GM12878 (cell line): ENCODE measurements at places on chromosomes 2 and 18.

DNA sequence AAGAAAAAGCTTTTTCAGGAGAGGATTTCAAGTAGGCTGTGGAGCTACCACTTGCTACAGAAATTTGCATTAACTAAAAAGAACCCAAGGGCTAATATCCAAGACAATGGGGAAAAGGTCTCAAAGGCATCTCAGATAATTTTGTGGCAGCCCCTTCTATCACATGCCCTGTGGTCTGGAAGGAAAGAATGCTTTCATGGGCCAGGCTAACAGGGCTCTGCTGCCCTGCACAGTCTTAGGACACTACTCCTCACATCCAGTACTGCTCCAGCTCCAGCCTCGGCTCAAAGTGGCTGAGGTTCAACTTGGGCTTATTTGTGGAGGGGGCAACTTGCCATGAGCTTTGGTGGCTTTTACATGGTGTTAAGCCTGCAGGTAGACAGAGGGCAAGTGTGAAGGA is 1150.3 kb downstream of the CNTNAP5 start:
- no peak for DNase-seq

DNA sequence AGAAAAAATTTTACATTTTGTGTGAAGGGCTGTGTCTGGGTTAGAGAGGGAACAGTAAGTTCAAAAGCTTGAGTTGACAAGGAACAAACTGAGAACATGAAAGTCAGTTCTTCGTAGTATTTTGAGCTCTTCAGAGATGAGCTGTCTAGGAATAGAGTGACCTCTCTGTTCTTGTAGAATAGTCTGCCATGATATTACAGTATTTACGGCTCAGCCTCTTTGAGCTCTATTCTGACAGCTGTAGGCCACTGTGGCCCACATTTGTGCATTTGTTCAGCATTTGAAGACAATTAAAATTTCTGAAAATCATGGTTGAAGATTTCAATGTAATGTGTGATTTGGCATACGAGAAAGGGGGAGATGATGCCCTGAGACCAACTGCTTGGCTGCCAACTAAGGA is 172.8 kb downstream of the MGAT5 start:
- DNase-seq: no peak

GRCh38 chr2:240567872-240568677 is at the start of gene RNPEPL1:
RNPEPL1 (plus strand) TSS chr2:240568484; CDS start chr2:240568587, 103 bp downstream.
- DNase-seq: no peak

DNA sequence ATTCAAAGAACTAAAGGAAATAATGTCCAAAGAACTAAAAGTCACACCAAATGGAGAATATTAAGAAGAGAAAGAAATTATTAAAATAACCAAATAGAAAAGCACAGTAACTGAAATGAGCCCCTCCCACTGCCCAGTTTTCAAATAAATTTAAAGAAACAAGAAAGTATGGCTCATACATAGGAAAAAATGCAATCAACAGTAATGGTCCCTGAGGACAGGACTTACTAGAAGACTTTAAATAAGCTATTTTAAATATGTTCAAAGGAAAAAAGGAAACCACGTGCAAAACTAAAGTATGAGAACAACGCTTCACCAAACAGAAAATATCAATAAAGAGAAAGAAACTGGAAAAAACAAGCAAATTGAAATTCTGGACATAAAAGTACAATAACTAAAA is 58.9 kb downstream of the TMEM131 start:
- DNase-seq: no peak

DNA sequence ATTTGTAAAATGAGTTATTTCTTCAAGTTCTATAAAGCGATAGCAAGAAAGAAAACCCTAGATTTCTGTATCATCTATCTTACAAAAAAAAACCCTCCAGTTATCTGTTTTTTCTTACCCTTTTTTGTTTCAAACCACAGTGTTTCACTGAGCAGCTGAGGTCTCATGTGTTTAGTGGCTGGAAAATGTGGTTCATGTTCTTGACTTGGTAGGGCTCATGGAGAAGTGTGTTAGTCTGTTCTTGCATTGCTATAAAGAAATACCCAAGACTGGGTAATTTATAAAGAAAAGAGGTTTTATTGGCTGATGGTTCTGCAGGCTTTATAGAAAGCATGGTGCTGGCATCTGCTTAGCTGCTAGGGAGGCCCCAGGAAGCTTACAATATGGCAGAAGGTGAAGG is 147.3 kb upstream of the NABP1 start:
- DNase-seq: no peak

DNA sequence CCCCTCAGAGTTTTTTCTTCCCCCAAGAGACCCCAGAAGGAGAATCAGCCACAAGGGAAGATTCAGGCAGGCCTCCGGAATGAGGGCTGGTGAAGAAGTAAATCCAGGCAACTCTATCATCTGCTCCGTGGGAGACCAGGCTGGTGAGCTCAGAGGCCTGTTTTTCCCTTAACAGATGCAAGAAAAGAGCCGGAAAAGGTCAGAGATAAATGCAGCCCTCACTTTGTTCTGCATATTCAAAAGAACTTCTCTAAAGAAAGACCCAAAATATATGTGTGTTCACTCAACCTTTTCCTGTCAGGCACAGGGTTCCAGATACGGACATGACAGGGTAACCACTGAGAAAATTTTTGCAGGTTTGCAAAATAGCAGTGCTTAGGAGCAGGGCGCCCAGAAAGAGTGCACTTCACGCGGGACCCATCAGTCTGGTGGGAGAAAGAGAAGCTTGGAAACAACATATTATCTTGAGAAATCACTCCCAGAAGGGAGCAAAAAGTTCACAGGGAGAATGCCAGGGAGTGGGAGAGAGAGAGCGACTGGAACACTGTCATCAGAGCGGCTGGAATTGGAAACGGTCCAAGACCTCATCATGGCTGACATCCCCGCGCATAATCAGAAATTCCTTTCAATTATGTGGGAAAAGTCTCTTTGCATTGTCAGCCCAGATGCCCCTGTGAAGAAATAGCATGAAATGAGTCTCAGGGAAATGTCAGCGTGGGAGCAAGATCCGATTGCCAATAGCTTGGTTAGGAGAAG is 244.8 kb upstream of the SLC14A2 start:
- no peak for DNase-seq

- no peak for DNase-seq
These were observed 687.6 kb upstream of the HS6ST1 start for GRCh38 chr2:129006135-129006886.

GRCh38 chr18:79069717-79070151 is 540 bp downstream of the ATP9B start:
- DNase-seq: no peak

- DNase-seq: no peak
These were observed 122.9 kb upstream of the ZEB2 start for GRCh38 chr2:144642856-144643255.

GRCh38 chr2:239897596-239898235 is 127.4 kb downstream of the NDUFA10 start:
- no peak for DNase-seq

DNA sequence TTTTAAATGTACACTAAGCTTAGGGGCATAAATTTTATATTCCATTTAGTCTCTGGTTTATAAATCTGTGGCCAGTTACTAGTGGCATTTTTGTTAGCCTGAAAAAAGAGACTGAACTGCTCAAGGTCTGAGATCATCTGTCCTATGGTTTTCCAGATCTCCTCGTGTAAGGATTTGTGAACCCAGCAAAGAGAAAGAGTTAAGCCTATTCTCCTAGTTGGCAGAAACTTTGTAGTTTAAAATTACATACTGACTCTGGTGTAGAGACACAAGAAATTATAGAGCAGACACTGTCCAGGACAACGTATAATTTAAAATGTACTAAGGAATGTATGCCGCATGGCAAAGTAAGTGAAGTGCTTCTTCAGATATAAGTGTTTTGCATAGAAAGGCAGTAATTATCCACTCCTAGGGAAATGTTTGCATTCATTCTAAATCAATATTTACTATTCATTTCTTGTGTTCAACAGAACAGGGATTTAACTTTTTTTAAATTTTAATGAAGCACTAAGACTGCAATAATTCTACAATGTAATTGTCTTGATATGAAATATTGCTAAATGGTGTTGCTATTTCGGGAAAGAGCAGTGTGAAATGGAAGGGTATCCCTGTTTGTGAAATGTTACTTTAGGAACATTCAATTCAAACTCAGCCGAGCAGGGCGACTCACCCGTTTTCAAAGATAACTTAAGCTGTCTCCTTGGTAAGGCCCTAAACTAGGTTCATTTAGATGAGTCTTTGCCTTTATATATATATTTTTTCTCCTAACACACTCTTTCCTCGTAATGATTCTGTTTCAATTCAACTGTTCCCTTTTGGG is 508.4 kb upstream of the ZEB2 start:
- no peak for DNase-seq

DNA sequence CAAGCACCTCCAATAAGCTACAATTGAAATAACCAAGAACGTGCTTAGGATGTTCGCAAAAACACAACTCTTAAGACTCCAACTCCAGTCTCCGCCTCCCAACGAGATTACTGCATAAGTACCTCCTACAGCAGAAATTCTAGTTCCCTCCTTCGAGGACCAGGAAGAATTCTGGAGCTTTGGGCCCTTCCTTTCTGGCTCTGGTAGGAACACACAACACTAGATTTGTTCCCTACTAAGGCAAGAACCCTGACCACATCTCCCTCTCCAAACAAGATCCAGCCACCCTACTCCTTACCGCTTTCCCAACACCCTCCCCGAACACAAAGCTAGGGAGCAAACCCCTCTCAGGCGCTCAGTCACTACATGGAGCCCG is 721 bp downstream of the ADAM17 start:
- DNase-seq: no peak

DNA sequence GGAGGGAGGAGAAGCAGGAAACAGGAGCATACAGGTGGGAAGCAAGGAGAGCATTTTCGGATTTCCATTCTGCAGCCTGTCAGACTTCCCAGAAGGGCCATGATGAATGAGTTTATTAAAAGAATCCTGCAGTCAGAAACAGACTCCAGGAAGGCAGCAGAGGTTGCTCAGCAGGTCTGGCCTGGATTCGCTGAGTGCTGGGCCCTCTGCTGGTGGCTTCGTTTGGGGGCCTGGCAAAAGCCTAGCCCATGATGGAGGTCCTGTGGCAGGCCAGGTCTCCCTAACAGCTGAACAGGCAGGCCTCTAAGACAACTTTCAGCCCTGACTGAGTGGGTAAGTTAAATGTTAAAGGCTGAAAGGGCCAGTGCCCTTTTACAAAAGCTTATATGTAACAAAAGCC is 108.2 kb upstream of the CAPN13 start:
- no peak for DNase-seq

- DNase-seq: no peak
These were observed 16.1 kb upstream of the VPS54 start for GRCh38 chr2:64035072-64035942.

DNA sequence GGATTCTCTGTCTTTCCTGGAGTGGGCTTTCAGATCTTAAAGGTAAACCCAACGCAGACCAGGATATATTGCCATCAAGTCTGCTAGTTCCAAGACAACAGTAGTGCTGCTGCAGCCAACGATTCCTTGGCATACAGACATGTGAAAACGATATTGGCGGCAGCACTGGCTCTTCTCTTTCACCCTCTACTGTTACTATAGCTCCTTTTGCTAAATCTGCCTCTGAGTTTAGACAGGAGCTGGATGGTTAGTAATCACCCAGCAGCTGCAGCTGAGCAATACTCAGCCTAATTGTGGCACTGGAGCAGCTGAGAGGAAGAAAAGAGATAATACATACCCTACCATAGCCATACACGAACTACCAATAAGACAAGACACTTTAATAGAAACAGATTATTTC is 4.0 kb downstream of the YES1 start:
- DNase-seq: no peak

DNA sequence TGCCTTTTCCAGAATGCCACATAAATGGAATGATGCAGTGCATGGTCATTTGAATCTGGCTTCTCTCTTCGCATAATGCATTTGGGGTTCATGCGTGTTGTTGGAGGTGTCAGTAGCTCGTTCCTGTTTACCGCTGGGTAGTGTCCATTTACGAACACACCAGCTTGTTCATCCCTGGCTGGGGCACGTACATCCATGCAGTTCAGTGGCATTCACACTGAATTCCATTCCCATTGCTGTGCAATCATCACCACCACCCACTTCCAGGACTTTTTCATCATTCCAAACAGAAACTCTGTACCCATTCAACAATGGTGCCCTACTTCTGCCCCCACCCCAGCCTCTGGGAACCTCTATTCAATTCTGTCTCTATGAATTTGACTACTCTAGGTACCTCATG is 14.7 kb upstream of the CIDEA start:
- no peak for DNase-seq

DNA sequence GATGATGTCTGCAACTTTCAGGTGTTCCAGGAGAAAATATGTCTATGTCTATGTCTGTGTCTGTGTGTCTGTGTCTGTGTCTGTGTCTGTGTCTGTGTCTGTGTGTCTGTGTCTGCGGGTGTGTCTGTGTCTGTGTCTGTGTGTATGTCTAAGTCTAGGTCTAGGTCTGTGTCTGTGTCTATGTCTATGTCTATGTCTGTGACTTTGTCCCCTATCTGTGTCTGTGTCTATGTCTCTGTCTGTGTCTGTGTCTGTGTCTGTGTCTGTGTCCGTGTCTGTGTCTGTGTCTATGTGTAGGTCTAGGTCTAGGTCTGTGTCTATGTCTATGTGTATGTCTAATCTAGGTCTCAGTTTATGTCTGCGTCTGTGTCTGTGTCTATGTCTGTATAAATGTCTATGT is 10.5 kb downstream of the IL1R2 start:
- no peak for DNase-seq
